ENCODE measurements at places on chromosomes 6 and 20. TPM values are rescaled to one million over a fixed set of nuclear protein-coding genes. Genes with fewer than 3 reads are reported as not detected.

MUCL3 gene
- 0.09 TPM for total RNA-seq

GRCh38 chr6:166341977-166342348 is 382 bp downstream of the SFT2D1 start:
- no peak for DNase-seq

SCAF8 gene
- total RNA-seq: 53.8 TPM

ULBP1 gene
- total RNA-seq: 0.23 TPM

DNA sequence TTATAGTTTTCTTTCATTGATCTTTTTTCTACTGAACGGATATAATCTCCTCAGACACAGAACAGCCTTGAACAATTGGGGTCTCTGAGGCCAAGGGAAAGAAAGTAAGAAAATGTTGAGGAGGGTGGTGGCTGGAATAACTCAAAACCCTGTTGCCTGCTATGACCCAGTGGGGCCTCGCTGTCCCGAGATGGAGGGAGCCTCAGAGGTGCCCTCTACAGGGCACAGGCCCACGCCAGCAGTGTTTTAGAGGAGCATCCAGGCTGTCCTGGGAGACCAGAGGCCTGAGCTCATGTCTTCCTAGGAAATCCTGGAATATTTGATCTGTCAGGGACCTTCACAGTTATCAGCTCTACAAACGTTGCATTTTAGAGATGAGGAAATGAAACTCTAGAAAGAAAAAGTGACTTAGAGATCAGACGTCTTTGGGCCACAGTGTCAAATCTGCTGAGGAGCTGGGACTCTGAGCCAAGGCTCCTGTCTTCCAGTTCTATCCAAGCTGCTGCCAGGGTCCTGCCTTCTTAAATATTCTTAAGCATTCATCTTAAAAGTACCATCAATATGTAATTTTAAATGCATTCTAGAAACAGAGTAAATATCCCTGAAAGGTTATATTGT is 26.3 kb downstream of the ALDH5A1 start:
- no peak for DNase-seq

- no peak for DNase-seq
These were observed 542 bp downstream of the TUBE1 start for GRCh38 chr6:112086744-112087135.

PTPRA gene
- 87.2 TPM for total RNA-seq

UFL1 gene
- 22.2 TPM for total RNA-seq

DNA sequence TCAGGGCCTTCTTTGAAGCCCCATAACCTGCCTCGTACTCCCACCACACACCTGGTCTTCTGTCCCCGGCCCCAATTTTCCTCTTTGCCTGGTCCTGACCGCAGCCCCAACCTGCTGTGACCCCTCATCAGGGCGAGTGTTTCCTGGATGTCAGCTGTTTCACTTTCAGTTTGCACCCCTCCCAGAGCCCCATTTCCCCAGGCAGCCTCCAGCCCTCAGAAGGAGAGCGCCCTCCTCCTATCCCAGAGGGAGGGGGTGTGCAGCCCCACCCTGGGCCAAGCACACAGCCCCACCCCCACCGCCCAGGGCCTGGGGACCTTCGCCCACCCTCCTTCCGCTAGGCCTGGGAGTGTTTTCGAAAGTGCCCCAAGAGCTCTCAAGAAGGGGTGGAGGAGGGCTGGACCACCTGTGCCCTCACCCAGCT is 1.5 kb downstream of the BAK1 start:
- peak; percentile 35 for DNase-seq

- DNase-seq: no peak
These were observed 40.2 kb downstream of the TOP1 start for GRCh38 chr20:41068806-41069205.

PBOV1 gene
- total RNA-seq: not detected

GRCh38 chr20:19079536-19080299 is 132.7 kb upstream of the SLC24A3 start:
- no peak for DNase-seq

DNA sequence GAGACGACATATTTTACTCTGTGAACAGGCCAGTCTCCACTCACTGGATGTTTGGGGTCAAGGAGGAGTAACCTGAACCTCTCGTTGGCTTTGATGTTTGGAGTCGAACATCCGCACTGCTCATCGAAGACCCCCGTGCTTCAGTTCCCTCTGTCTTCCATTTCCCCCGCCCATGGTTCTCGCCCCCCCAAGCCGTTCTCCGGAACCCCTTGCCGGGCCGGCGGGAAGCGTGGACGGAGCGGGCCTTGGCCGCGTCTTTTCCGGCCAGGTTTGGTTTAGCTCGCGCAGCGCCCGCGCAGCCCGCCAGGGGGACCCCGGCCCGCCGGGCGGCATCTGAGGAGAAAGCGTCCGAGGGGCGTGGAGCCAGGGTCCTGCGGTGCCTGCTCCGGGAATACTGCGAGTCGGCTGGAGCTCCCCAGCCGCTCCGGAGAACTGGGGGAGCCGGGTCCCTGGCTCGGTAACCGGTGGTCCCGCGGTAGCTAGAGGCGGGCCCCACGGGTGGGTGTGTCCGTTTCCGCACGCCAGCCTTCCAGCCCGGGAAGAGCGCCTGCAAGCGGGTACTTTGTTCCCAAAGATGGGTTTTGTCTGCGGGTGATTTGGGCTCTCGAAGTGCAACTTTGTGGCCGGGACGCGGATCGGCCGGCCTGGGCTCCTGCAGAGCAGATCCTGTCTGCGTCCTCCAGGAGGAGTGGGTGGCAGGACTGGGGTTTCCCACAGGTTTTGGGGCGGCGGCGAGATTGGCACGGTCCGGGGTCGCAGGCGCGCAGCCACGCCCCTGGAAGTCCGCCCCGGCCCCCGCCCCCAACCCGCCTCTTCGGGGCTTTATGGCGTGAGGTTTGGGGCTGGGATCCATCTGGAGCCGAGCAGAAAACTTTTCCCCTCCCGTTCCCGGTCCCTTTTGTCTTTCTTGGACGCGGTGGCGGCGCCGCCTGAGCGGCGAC is at the start of gene TMEM200A:
Gene TMEM200A (plus strand): TSS at position 852 of the 941 bp plus-strand sequence. CDS start 74,406 bp downstream, outside the sequence.
- DNase-seq: peak; percentile 34

CFAP206 gene
- not detected for total RNA-seq

GRCh38 chr6:21005816-21006570 is 471.7 kb downstream of the CDKAL1 start:
- no peak for DNase-seq

CD40 gene
- 9.6 TPM for total RNA-seq

GRCh38 chr20:39785252-39785917 is 823.2 kb downstream of the DHX35 start:
- no peak for DNase-seq

DNA sequence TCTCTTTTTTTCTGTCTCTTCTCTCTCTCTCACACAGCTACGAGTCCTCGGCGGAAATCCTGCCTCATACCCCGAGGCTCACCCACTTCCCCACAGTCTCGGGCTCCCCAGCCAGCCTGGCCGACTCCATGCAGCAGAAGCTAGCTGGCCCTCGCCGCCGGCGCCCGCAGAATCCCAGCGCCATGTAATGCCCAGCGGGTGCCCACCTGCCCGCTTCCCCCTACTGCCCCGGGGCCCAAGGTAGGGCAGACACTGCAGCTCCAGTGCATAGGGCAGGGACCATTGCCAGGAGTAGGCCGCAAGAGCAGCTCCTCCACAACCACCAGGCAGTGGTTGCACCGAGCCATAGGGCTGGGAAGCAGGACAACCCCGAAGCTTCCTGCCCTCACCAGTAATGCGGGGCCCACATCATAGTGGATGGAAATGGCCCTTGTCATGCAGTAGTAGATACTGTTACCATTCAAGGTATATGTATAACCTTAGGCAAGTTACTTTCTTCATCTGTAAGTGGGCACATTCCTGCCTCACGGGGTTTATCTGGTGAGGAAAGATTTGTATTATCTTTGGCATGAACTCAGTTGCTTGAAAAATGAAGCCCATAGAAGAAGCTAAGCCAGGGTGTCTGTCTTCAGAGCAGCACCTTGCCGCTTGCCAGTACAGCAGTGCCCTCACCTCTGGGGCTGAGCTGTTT is 36.9 kb upstream of the ID1 start:
- no peak for DNase-seq

DNA sequence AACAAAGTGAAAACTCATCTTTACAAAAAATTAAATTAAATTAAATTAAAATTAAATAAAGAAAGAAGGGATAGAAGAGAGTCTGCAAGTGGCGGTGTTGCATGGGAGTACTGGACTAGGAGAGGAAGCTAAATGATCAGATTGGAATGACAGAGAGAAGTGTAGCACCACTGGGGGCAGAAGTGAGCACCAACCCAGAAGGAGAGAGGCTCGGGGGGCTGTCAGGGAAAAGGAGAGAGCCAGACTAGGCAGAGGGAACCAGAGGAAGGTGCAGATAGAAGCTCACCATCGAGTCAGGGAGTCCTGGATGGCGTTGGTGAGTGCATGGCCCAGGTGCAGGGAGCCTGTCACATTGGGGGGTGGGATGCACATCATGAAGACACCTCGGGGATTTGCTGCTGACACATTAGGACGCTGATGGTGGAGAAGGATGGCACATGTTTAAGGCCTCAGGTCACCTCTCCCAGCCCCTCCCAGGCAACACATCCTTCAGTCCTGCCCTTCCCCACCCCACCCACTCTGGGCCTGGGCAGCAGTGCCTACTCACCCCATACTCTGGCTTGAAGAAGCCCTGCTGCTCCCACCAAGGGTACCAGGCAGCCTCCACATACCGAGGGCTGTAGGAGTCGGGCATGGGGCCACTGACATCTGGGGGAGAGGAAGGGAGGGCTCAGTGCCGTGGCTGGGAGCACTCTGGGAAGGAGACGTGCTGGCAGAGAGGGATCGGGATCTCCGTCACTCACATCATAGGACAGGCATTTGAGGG is 4.0 kb downstream of the VARS1 start:
- DNase-seq: no peak

SLC17A3 gene
- total RNA-seq: 0.38 TPM

DNA sequence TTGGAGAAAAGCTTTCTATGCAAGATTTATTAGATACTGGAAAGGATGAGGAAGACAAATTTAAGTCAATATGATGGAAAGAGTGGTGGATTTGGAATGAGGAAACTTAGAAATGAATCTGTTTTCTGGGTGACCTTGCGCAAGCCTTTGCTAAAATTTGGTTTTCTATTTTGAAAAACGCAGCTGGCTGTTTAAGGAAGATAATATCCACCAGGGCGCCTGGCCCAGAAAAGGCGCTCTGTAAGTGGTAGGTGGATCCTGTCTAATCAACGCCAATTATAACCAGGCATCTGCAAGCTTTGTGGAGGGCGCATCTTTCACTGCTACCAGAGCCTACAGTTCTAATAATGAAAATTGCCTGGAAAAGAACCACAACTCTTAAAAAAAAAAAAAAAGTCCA is 398 bp upstream of the SPATS1 start:
- no peak for DNase-seq

GRCh38 chr20:40443753-40444152 is 245.3 kb downstream of the MAFB start:
- no peak for DNase-seq

DNA sequence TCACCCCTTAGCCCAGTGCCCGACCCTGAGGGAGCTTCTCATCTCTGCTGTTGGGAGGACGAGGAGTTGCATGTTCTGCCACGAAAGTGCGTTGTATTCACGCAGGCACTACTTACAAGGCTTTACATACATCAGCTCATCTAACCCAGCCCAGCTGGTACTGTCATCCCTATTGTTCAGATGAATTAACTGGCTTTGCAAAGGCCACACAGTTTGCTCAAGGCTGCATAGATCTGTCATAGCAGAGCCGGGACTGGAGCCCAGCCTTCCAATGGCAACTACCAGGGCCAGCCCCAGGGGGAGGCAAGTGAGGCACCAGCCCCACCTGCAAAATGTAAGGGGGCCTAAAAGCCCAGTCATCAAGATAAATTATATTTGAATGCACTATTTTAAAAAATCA is 257.6 kb downstream of the NFATC2 start:
- no peak for DNase-seq

DNA sequence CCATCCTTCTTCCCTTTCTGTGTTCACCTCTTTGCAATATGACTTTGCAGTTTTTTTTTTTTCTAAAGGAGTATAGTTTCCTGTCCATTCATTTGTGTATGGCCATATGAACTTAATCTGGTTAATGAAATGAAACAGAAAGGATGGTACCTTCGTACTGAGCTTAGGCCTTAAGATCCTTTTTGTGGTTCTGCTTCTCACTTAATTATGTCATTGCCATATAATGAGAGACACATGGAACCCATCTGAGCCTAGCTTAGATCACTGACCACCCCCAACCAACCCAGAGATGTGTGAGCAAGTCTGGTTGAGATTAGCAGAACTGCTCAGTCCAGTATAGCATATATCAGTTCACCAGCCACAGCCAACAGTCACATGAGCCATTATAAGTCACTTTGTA is 1179.6 kb downstream of the HACE1 start:
- no peak for DNase-seq

DNA sequence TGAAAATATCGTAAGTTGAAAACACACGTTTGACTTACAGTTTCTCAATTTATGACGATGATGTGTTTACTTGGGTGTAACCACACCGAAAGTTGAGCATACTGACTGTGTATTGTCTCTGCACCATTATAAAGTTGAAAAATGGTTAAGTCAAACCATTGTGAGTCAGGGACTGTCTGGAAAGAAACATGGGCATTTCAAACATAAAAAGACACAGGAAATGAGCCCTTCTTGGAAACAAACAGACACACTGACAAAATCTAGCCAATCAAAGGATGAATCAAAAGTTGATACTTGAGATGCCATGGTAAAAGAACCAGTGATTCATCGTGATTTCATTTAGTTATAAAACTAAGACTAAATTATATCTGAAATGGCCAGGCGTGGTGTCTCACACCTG is 5.3 kb downstream of the POPDC3 start:
- no peak for DNase-seq

DNA sequence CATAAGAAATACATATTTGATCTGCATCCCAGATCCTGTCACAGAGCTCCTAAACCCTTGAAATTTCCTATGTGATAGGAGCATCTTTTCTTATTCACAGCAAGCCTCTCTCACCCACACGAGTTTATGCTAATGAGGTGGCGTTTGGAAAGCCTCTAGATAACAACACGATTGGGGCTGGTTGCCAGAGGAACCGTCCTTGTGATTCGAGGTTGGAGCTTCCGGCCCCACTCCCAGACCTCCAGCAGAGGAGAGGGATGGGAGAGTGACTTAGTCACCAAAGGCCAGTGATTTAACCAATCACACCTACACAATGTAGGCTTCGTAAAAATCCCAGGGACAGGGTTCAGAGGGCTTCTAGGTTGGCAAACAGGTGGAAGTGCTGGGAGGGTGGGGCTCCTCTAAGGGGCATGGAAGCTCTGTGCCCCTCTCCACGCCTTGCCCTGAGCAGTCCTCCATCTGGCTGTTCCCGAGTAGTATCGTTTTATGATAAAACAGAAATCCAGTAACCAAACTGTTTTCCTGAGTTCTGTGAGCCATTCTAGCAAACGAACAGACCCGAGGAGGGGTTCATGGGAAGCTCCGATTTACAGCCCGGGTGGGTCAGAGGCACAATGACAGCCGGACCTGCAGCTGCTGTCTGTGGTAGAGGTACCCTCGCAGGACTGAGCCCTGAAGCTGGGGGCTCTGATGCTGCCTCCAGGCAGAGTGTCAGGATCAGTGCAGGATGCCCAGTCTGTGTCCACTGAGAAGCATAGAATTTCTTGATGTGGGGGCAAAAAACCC is 238.1 kb upstream of the ARID1B start:
- no peak for DNase-seq

GRCh38 chr6:3245216-3245615 is 13.5 kb upstream of the PSMG4 start:
- DNase-seq: no peak

SPEF1 gene
- not detected for total RNA-seq

NINL gene
- 2.4 TPM for total RNA-seq

- no peak for DNase-seq
These were observed 45.8 kb upstream of the CLIC5 start for GRCh38 chr6:46061497-46061896.

TRDN gene
- total RNA-seq: not detected

All from T-cell (primary cell).